ENCODE measurements at places on chromosomes 16 and 17. TPM values are rescaled to one million over a fixed set of nuclear protein-coding genes. Genes with fewer than 3 reads are reported as not detected.

DNA sequence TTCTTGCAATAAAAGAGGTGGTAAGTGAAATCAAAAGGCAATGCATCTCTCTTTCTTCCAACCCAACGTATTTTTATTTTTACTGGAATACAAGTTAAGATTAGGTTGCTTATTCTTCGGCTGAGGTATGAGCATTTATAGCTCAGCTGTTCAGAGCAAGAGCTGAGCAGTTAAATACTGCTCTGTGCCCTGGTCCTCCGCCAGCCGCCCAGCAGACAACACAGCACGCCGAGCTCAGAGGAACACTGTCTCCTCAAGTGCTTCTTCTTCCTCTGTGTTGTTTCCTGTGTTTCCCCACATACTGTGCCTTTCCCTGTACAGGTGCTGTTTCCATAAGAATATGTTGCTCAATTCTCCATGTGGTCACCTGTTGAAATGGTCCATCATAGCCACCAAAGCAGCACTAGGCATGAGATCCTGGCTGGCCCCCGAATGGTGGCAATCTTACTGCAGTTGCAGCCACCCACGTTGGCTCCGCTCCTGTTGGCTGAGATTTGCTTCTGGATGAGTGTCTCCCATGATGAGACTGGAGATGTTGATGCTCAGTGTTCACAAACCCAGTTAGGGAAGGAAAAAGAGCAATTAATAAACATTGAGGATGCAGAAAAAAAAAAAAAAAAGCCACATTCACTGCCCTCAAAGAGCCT is 515.3 kb downstream of the GRIN2A start:
- no peak for DNase-seq

GRCh38 chr17:59067756-59068155 is 38.9 kb downstream of the TRIM37 start:
- no peak for DNase-seq

SRL gene
- not detected for polyA plus RNA-seq

DNA sequence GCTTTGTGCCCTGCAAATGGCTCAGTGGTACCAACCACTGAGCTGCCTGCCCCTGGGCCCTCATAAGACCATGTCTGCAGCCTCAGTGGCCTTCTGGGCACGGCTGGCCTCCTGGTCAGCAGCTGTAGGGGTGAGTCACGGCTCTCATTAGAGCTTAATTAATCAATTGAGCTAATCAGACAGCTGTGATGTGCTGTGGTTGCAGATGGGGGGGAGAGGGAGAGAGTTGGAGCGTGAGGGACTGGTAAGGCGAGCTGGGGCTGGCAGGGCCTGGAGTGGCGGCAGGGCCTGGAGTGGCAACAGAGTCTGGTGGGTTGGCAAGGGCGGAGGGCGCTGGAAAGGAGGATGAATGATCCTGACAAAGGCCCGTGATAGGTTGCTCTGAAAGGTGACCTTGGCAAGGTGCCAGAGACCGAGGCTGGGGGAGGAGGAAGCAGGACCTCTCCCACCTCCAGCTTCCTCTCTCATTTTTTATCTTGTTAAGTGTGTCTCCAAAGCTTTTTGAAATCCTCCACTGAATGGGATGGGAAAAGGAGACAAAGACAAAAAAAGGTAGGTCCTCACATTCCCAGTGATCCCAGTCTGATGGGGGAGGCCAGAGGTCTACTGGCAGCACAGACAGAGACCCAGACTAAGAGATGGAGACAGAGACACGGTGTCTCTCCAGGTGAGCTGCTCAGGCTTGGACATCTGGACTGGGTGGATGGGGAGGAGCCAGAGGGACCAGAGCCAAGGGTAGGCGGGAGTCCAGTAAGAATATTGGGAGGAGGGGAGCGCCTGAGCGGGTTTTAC is 41.6 kb downstream of the DCAKD start:
- no peak for DNase-seq

NGFR gene
- polyA plus RNA-seq: not detected

- DNase-seq: no peak
Measured at GRCh38 chr17:43661699-43662412, at the start of gene MEOX1. MEOX1 (minus strand) TSS chr17:43661922; CDS start chr17:43661534, 388 bp downstream.

DNA sequence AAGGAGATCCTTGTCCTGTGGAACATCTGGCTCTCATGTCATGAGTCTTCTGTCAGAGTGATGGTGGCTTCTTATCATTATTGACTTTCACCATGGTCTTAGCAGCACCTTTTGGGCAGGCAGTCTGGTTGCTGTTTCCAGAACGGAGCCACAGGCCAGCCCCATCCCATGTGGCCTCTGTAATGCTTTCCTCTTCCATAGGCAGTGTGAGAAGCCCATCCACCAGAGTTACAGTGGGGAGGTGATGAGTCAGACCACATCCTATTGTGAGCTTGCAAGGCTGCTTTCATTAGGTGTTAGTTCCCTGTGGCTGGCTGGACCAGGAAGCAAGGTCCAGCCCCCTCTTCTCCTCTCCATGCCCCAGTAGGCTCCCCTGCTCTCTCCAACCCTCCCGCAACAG is 30.8 kb upstream of the SPACA3 start:
- DNase-seq: no peak

SLC5A10 gene
- 0.25 TPM for polyA plus RNA-seq
